CD14-positive monocyte (primary cell): ENCODE measurements at places on chromosomes 7 and 10.

DNA sequence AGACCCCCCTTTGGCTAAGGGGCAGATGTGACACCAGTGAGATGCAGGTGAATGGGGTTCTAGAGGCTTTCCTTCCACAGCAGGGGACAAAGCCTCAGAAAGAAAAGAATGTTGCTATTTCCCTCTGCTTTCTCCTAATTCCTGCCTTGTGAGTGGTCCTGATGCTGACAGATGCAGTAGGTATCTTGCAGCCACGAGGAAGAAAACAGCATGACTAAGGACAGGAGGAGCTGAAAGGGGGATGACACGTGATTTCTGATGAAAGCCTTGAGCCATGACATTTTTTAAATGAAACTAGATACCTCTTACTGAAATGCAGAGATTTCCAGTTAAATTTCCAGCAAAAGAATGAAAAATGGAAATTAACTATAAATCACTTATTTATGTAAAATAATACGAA lies 92.4 kb downstream of the C1GALT1 start:
- no peak for DNase-seq

- peak; percentile 35 for DNase-seq
Observed at GRCh38 chr7:157568770-157569584, 232.2 kb downstream of the DNAJB6 start.

- no peak for DNase-seq
Observed at GRCh38 chr7:80614851-80615271, 23.6 kb upstream of the CD36 start.

DNA sequence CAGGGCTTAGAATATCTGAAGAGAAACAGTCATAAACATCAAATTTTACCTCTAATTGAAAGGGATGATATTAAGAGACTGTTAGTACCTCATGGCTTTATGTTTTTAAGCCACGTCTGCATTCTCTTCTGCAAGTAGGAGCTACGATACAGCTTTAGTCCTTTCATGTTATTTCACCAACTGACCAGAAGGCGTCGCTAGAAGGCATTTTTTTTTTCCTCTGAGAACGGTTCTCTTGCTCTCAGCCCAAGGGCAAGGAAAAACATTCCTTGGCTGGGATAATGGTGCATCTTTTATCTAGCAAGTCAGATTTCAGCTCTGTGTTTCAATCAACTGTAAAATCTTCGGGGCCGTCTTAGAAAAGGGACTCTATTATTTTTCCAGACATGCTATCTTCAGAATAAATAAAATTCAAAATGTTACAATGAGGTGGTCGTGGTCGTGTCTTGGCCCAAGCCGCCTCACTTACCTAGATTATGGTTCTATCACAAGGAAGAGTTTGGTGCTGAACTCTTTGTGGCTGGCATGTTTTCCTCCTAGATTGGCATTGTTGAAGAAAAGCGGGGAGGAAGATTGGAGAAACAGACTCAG lies 41.6 kb upstream of the LYZL2 start:
- peak; percentile 44 for DNase-seq

- DNase-seq, result no peak
Observed at GRCh38 chr7:51242007-51242691, 74.5 kb downstream of the COBL start.

DNA sequence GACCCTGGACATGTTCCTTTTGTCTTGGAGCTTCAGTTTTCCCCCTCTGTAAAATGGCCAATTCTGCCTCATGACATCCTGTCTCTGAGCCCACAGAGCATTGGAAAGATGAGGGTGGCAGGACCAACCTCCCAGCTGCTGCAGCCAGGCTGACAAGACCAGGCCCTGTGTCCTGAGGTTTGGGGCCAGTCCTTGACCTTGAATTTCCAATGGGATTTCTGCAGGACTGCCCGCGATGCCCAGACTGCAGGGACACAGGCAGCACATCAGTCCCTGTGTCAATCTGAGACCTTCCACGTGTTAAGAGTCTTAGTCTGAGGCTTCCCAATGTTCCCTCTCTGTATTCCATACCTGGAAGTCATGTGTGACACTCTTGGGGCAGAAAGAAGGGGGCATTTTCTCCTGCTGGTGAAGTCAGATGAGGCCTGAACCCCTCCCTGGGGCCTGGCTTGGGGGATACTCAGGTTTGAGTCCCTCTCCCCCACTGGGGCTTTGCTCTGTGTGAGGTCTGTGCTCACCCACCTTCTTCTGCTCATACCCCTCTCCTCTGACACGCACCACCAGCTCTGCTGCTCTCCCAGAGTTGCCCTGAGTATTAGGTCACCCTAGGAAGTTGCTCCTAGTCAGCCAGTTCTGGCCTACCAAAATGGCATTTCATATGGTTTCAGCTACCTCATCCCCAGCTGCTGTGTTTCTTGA lies 79.2 kb downstream of the ADCY1 start:
- no peak for DNase-seq

- DNase-seq, result peak; percentile 77
Observed at GRCh38 chr7:140242057-140243031, 65.6 kb upstream of the KDM7A start.

DNA sequence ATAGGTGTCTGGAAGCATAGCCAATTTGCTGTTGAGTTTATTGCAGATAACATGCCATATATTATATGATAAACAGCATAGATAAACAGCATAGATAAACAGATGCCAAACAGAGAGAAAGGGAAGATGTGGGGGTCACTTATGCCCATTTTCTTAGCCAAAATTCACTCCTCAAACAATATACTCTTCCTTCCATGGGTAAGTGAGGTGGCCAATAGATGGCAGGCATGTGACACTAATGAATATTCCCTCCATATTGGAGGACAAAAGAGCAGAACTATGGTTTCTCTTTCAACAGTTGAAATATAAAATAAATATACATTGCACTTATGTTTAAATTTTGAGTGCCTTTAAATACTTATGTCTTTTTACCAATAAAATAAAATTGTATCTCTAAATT lies 1212.8 kb downstream of the REEP3 start:
- DNase-seq, result no peak

GRCh38 chr10:18008986-18009385 lies 57.3 kb downstream of the SLC39A12 start:
- DNase-seq, result no peak

GRCh38 chr10:49197171-49197570 lies 9.0 kb upstream of the TMEM273 start:
- DNase-seq, result no peak
